Chondrocyte (in vitro differentiated cells): ENCODE measurements at places on chromosomes 12 and 14. TPM values are rescaled to one million over a fixed set of nuclear protein-coding genes. Genes with fewer than 3 reads are reported as not detected.

EML5 gene
- total RNA-seq: 0.19 TPM in 1 of 3 replicates, not detected in the others

IGF1 gene
- 0.64 to 1.4 TPM (median 1.3 TPM) in 3 replicates for total RNA-seq

PLD4 gene
- total RNA-seq: 0.07 to 0.10 TPM in 2 of 3 replicates, not detected in the other

RNASE3 gene
- total RNA-seq: not detected in 3 replicates

CSRP2 gene
- 204 to 240 TPM (median 215 TPM) in 3 replicates for total RNA-seq

KRT2 gene
- not detected in 3 replicates for total RNA-seq

- no peak for DNase-seq
Observed at GRCh38 chr12:120290609-120291305, 946 bp downstream of the RNU4-2 start.

- DNase-seq: no peak
Observed at GRCh38 chr14:78451319-78451695, 281.1 kb downstream of the NRXN3 start.

GRCh38 chr14:84445486-84445885 lies 1084.5 kb upstream of the FLRT2 start:
- DNase-seq: no peak

GRCh38 chr12:113422886-113423669 lies 898 bp downstream of the SDSL start:
- DNase-seq: no peak

DNA sequence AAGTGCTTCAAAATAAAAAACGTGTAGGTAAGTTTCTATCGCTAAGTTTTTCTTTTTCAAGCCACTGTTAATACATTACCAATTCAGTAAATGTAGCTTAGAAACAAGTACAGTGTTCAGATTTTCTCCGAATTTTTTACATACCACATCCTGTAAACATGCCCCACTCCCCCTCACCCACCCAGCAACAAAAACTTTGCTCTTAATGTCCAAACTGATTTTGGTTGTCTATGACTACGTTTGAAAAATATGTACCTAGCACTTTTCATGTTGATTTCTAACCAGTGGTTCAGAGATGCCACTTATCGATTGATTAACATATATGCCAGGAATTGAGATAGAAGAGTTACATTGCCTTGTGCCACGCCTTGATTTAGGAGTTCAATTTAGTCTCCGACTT lies 663 bp upstream of the LIN7A start:
- no peak for DNase-seq

GRCh38 chr14:42368234-42368633 lies 761.6 kb downstream of the LRFN5 start:
- no peak for DNase-seq

DNA sequence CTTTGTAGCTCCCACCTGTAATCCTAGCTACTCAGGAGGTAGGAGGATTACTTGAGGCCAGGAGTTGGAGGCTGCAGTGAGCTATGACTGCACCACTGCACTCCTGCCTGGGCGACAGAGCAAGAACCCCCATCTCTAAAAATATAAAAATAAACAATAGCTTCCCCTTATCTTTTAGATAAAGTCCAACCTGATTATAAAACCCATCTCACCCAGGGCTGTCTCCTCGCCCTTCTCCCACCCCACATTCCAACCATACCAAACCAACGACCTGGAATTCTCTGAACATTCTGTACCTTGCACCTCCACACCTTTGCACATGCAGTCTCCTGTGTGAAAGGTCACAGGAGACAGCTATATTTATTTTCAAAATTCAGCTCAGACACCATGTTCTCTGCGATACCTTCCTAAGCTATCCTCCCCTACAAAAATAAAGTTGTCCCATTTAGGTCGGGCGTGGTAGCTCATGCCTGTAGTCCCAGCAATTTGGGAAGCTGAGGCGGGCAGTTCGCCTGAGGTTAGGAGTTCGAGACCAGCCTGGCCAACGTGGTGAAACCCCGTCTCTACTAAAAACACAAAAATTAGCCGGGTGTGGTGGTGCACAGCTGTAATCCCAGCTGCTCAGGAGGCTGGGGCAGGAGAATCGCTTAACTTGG lies 7.7 kb downstream of the SLC7A7 start:
- DNase-seq: no peak

- no peak for DNase-seq
Observed at GRCh38 chr14:70641548-70642302, at the start of gene TTC9. TSS of gene TTC9 (plus strand) at chr14:70641916. CDS start at chr14:70642130, 214 bp downstream.

DNA sequence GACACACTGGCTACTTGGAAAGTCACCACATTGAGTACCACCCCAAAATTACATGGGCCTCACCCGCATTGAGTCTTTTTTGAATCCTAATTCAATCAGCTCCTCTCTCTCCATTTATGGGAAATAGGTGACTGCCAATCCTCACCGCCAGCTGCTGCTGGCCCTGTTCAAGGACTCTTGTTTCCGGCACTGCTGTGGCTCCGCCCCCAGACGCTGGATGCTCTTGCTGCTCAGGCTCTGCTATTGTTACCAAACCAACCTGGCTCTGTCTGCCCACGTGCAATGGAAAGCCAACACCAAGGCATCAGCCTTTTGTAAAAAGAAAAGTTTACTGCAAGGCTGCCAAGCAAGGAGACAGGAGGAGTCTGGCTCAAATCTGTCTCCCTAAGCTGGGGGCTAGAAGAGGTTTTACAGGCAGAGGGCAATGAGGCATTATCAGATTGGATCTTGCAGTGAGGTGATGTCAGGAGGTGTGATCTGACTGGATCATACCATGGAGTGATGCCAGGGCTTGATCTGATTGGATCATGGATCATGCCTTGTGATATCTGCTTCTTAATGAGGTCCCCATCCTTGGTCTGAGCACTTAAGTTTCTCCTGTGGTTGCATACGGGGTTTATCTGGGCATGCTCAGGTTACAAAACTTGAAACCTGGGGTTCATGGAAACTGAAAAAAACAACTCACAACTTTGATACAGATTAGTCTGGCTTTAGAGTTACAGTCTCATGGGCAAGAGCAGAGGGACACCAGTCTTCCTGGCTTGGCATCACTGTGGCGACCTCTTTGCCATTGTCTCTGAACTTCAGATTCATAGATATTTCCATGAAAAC lies 117.1 kb upstream of the SLC35F4 start:
- no peak for DNase-seq

- DNase-seq: no peak
Observed at GRCh38 chr12:132555686-132556085, 54.7 kb downstream of the LRCOL1 start.

GRCh38 chr12:61810486-61810885 lies 449.7 kb upstream of the USP15 start:
- DNase-seq: no peak

DNA sequence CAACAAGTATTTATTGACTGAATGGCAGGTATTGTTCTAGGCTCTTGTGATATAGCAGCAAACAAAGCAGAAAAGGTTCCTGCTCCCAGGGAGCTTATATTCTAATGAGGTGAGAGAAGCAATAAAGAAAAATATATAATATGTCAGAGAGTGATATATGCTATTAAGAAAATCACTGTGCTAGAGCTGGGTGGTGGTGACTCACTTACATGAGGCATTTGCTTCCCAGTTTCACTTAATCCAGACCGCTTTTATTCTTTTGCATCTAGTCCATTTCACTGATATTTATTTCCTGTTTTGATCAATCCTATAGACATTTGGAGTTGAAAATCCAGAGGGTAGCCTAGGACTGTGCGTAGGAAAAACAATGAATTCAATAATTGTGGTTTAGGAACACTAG lies 17.5 kb downstream of the TRHDE start:
- DNase-seq: no peak

DNA sequence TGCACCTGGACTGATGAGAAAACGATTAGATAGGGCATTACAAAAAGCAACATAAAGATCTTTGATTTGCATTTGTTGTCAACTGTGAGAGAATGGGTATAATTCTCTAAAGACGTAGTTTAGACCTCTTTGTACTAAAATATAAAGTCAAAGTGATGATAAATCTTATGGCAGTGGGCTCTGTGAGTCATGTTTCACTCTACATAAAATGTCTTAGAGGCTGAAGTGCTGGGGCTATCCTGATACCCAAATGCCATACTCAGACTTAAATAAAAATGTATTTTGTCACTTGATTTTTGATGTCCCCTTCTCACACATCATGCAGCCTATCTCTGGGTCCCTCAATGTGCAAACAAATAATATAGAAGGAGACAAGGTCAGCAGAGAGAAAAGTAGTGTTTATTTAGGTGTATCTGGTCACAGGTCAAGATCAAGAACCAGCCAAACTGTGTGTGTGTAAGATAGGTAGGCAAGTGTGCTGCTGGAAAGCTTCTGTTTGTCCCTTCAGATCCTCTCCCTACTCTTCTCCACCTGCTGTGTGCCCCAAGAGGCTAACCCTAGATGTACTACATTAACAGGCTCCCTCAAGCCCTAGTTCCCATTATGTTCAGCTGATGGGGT lies 7.0 kb upstream of the NIN start:
- no peak for DNase-seq

GRCh38 chr12:27083861-27084394 lies 1.6 kb upstream of the C12orf71 start:
- DNase-seq: no peak

GRCh38 chr14:77208291-77208978 lies 26.8 kb downstream of the TMEM63C start:
- no peak for DNase-seq
